Stimulated activated CD8-positive, alpha-beta memory T cell treated with anti-CD3 and anti-CD28 coated beads, Interleukin-4, amount 100 ng/mL, for 1 hour (primary cell): ENCODE measurements at places on chromosomes 4 and X.

GRCh38 chr4:162406637-162407365 lies 243.0 kb upstream of the FSTL5 start:
- no peak for DNase-seq

DNA sequence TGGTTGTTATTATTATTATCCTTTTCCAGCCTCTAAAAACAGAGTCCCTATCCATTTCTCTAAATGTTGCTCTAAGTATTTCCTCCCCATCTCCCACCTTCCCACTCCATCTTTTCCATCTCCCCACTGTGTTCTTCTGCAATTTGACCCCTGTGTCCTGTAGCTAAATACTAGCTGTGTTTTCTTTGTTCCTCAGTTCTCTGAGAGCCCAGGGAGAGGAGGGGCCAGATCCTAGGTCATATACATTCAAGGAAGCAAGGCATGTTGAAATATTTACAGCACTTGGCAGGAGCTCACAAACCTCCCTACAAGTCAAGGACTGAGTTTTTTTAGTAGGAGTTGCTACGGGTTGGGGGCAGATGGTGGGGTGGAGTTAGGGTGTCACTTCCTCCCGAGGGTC lies 10.5 kb downstream of the SLC16A2 start:
- no peak for DNase-seq

DNA sequence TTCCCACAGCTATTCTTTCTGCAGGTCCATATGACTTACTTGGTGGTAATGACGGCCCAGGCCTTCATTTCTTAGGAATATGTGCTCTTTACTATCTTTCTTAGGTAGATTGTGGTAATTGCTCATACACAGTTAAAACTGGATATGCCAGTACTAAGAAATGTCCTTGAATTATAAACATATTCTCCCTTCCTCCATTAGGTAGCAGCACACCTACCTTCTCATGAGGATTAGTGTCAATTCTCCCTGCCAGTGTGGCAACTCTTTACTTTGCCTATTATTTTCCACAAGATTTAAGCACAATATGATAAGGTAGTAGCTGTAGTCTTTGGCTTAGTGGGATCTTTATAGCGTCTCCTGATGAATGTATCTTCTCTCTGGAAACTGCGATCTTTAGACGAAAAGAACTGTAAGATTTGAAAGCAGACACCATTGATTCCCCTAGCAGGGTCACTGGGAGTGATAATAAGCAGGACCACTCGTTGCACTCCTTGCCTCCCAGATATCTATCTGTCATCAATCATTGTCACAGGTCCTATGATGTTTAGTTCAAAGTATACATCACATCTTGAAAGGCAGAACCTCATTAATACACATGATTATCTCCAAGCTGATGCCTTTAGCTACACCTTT lies 1240.7 kb downstream of the C4orf33 start:
- DNase-seq, result no peak

DNA sequence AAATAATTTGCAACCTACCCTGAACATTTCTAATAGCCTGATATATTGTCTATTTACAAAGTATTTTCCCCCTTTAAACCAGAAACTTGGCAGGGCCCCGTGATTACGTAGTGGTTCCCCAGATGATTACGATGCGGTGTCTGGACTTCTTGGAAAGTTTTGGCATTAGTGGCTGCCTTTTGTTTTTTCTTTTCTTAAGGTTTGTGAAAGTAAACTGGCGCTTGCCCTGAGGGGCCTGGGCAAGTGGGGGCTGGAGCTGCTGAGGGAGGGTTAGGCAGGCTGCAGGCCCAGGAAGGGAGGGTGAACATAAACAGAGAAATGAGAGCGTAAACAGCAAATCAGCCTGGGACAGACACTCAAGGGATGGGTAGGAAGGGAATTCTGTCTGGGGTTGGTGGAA lies 123.6 kb upstream of the MSX1 start:
- DNase-seq, result no peak

DNA sequence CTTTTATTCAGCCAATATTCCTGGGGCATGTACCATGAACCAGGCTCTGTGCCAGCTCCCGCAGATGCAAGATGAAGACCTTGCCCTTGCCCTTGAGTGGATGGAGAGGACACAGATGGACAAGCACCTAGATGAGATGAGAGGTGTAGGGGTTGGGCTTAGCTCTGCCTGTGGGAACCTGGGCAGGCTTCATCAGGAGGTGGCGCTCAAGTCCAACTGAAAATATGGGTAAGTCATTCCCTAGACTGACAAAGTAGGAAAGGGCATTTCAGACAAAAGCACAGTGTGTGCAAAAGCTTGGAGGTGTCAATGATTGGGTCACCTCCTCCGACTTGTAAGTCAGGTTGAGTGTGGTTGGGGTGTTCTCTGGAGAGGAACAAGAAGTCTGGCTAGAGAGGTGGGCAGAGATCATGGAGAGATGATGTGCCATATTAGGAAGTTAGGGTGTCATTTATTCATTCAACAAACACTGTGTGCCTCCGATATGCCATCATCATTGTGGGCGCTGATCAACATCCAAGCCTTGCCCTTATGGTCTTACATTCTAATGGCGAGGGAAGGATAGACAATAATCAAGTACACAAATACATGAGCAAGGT lies 64.6 kb downstream of the ANAPC4 start:
- DNase-seq, result no peak

GRCh38 chr4:107740381-107740780 lies 20.3 kb upstream of the PAPSS1 start:
- DNase-seq, result no peak
